ENCODE measurements at places on chromosomes 7 and 10.

DNA sequence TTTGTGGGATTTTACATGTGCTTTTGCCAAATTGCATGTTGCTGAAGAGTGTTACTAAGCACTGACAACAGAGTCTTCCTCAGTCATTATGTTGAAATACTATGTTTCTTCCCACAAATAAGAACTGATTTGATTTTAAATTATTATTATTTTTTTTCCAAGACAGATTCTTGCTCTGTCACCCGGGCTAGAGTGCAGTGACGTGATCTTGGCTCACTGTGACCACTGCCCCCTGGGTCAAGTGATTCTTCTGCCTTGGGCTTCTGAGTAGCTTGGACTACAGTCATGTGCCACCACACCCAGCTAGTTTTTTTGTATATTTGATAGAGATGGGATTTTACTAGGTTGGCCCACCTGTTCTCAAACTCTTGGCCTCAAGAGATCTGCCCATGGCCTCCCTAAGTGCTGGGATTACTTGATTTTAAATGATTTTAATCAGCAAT, 42.3 kb downstream of the MINPP1 start:
- no peak for DNase-seq

- no peak for DNase-seq
Measured at GRCh38 chr7:10579561-10579960, 394.1 kb upstream of the PHF14 start.

- DNase-seq: no peak
Measured at GRCh38 chr10:85645926-85646711, 720.5 kb downstream of the GRID1 start.

GRCh38 chr10:76168437-76168836, 737.0 kb downstream of the LRMDA start:
- no peak for DNase-seq

GRCh38 chr10:63217120-63217605, 84.0 kb downstream of the NRBF2 start:
- no peak for DNase-seq

- no peak for DNase-seq
Measured at GRCh38 chr10:113023017-113023416, 73.0 kb downstream of the TCF7L2 start.

DNA sequence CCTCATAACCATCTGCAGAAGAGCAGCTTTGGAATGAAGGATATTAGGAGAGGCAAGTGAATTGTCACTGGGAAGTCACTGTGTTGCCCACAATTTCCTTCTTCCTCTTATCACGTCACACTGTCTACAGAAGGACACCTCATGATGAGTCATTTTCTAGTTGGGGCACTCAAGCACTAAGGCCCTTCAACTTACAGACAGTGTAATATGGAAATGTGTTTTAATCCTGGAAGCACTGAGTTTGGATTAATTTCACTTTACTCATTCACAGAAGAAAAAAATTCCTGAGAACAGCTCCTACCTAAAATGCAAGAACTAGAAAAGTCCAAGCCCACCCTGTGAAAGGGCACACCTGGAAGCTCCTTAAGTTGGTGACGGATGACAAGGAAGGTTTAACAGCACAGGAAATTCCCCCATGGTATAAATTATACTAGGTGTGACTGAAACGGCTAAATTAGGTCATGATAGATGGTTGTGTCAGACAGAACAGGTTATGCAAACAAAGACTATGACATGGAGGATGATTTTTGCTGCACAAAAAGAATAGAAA, 56.6 kb downstream of the PARD3 start:
- DNase-seq: no peak

GRCh38 chr7:68573271-68574005, 1024.8 kb upstream of the AUTS2 start:
- no peak for DNase-seq

GRCh38 chr10:20289070-20289828, 473.0 kb downstream of the PLXDC2 start:
- DNase-seq: no peak

- DNase-seq: no peak
Measured at GRCh38 chr10:22823109-22823508, 104.7 kb upstream of the ARMC3 start.

- DNase-seq: no peak
Measured at GRCh38 chr7:90655566-90655965, 59.4 kb downstream of the CDK14 start.

- DNase-seq: no peak
Measured at GRCh38 chr10:34473174-34474008, 341.7 kb downstream of the PARD3 start.

DNA sequence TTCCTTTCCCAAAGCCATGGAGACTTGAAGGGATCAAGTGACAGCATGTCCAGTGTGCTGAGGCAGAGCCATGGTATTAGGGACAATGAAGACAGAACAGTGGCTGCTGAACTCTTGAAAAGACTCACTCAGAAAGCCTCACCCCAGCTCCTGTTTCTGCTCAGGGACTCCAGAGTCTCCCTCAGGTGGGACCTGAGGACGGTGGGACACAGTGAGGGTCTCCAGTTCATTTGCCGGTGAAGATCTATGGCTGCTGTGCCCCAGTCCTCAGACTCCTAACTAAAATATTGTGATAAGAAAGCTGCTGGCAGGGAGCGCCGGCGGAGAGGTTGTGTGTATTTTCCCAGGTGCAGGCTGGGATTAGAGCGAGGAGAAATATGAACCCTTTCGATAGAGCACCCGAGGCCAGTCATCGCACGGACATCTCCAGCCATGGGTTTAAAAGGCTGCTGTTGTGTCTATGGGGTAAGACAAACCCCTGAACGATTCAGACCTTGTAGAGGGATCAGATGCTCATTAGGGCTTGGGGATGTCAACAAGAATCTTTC, 57.2 kb downstream of the C7orf25 start:
- DNase-seq: no peak

DNA sequence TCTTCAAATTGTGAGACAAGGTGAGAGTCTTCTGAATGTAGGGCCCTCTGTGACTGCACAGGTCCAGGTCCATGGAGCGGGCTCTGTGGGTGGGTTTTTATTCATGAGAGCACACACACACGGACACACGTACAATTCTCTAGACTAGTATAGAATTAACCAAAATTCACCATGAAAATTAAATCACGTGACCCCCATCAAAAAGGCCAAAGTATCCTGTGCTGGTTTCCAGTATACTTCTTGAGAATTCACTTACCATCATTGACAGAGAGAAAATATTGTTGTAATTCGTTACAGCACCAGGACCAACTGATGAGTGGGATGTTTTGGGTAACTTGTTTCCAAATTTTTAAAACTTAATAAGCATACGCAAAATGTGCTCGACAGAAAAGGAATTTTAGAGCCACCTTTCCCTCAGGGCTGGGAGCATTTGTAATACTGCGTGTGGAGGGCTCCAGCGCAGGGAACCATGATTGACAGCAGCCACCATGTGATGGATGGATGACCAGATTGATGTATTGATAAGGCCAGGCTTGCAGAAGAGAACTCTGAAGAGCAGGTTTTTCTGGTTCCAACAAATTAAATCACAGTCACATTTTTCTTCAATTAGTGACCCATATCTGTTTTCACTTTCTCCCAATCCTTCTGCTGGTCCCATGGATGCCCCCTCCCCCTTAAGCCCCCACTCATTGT, 14.9 kb upstream of the DNTT start:
- DNase-seq: no peak

DNA sequence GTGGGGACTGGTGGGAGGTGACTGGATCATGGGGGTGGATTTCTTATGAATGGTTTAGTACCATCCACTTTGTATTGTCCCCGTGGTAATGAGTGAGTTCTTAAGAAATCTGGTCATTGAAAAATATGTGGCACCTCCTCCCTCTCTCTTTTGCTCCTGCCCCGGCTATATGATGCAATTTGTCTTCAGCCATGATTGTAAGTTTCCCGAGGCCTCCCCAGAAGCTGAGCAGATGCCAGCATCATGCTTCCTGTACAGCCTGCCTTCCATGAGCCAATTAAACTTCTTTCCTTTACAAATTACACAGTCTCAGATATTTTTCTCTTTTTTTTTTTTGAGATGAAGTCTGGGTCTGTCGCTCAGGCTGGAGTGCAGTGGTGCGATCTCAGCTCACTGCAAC, 2.6 kb upstream of the KDM7A start:
- DNase-seq: no peak

GRCh38 chr7:95693551-95694333, 78.6 kb upstream of the DYNC1I1 start:
- DNase-seq: no peak

GRCh38 chr7:128025380-128025779, 5.9 kb downstream of the LRRC4 start:
- no peak for DNase-seq

DNA sequence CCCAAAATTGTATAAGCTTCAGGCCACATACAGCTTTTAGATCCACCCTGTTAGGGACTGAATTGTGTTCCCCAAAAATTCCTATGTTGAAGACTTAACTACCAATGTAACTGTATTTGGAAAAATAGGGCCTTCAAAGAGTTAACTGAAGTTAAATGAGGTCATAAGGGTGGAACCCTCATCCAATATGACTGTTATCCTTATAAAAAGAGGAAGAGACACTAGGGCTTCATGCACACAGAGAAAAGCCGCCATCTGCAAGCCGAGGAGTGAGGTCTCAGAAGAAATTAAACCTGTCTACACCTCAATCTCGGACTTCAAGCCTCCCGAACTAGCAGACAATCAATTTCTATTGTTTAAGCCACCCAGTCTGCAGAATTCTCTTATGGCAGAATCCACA, 317.9 kb upstream of the NFE2L3 start:
- DNase-seq: no peak

- DNase-seq: no peak
Measured at GRCh38 chr7:158663428-158663741, 41.2 kb downstream of the NCAPG2 start.

GRCh38 chr10:99926925-99927720, 82.6 kb downstream of the DNMBP start:
- no peak for DNase-seq

DNA sequence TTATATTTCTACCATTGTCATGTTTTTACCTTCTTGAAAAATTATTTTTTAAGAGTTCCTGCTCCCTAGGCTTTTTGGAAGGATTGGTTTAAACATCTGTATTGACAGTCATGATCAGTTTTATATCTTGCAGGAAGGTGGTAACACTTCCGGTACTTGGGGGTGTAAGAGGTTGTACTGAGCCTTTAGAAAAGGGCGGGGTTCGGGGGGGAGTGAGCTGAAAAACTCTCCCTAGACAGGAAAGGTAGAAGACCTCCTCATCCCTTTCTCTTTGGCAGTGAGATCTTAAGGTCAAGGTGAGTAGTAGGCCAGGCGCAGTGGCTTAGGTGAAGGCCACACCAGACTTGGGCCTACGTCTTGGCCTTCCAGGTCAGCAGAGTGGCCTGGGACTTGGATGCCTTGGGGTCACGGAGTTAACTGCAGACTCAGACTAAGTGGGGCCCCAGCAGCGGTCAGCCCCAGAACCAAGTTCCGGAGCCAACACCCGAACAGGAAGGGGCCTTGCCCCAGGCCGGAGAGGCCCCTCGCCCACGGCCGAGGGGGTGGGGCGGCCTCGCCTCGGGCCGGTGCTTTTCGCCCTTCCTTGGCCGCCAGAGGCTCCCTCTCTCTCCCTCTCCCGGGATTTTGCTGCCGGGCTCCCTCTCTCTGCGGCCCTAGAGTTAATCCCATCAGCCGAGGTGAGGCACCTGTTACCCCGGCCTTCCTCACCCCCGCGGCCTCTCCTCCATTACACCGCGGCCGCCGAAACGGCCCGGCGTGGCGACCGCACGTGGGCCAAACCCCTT, at the start of gene PPP1R9A:
Gene PPP1R9A (plus strand): TSS at position 569 of the 785 bp plus-strand sequence. CDS start 2,520 bp downstream, outside the sequence.
- no peak for DNase-seq

GRCh38 chr10:59087486-59087885, 89.0 kb upstream of the PHYHIPL start:
- DNase-seq: no peak

- DNase-seq: no peak
Measured at GRCh38 chr7:80642871-80643270, 4.4 kb downstream of the CD36 start.

DNA sequence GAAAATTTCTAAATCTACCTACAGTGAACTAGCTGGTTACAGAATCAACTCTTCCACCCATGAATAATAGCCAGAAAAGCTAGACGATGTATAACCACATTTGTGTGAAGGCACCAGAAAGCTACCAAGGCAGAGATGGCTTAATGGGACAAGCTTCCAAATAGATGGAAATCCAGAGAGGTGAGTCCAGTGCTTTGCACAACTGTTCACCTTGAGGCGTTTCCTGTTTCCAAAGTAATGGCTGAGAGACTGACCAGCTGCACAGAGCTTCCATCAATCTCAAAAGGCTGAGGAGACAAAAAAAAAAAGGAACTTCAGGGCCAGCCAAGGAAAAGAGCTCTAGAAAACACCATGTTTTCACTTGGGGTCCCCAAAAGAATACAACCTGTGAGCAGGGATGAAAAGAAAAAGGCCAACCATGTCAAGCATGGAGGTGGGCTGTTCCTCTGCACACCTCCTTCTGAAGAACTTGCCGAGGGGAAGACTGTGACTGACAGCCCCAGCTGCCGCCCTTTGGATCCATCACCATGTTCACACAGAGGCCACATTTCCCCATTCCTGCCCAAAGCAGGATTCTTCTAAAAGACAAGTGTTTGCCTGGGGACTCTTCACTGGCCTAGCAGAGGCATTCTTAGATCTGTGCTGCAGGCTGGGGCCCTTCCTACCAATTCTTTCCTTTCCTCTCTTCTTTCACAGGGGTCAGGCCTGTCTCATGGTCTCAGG, 72.9 kb downstream of the ARHGAP21 start:
- no peak for DNase-seq

DNA sequence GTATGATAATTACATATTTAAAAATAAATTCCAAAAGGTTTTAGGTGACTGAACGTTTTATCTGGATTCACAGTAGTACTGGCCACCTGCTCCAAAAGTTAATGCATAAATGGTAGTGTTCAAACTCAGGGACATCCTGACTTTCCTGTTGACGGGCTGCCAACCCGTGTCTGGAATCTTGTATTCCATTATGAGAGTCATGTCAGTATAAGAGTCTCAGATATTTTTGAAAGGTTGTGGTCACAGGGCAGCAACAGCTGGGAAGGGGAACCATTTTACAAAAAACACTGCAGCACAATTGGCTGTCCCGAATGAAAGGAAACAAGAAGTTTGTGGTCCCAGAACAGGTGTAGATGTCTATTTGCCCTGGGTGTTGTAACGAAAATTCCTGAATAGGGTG, 2.8 kb downstream of the TDRD1 start:
- no peak for DNase-seq

Measured in activated T-cell treated with anti-CD3 and anti-CD28 coated beads, Interleukin-2, amount 50 U/mL, for 24 hours (primary cell).